ENCODE measurements at places on chromosomes 7 and 10.

- DNase-seq = no peak
Measured at GRCh38 chr7:156514851-156515250, 125.7 kb upstream of the RNF32 start.

DNA sequence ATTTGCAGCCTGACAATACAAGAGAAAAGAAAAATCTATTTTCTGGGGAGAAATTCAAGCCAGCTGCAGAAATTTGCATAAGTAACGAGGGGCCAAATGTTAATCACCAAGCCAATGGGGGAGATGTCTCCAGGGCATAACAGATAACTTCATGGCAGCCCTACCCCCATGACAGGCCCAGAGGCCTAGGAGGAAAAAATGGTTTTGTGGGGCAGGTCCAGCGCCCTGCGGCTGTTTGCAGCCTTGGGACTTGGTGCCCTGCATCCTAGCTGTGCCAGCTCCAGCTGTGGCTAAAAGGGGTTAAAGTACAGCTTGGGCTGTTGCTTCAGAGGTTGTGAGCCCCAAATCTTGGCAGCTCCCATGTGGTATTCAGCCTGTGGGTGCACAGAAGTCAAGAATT, 54.3 kb downstream of the VIM start:
- DNase-seq = no peak

GRCh38 chr7:12458520-12459131, 55.0 kb upstream of the VWDE start:
- DNase-seq = no peak

- no peak for DNase-seq
Measured at GRCh38 chr7:98137826-98138151, 31.1 kb downstream of the LMTK2 start.

DNA sequence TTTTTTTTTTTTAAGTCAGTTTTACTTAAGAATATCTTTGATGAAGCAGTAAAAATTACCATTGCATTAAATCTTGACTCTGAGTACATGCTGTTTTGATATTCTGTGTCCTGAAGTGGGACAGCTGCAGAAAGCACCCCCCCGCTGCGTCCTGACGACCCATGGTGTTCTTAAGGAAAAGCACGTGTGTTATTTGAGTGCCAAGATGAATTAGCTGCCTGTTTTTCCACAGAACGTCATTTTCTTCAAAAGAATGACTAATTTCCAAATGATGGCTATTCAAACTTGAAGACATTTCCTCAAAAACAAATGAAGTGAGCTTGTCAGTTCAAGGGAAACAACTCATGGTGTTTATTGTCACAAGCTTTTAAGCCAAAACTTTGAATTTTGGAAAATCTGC, 45.9 kb downstream of the CREM start:
- DNase-seq = no peak

DNA sequence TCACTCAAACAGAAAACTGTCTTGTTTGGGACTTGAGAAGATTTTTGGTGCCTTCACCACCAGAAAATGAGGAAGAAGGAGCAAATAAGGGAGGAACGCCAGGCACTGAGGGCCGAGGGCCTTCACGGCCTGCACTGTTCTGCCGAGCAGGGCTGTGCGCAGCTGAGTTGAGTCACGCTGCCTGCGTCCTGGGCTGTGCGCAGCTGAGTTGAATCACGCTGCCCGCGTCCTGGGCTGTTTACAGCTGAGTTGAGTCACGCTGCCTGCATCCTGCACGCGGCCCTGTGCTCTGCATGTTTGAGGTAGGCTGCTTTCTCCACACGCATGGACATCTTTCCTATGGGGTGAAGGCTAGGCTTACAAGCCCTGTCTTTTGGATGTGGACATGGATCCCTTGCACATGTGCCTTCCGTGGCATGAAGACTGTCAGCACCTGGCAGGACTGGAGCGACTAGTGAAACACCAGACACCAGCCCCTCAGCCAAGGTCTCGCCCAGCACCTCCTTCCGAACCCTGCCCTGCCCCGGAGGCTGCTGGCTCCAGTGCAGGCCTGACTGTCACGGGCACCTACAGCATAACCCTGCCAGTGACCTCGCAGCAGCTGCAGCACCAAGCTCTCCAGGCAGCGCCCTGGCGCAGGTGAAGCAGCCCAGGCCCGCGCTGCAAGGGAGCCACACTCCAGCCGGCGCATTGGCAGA, 96.7 kb downstream of the HTR5A start:
- no peak for DNase-seq
